Activated CD4-positive, alpha-beta T cell treated with anti-CD3 and anti-CD28 coated beads for 1 hour (primary cell): ENCODE measurements at places on chromosomes 5 and 9.

- no peak for DNase-seq
Measured at GRCh38 chr5:44365345-44365744, 23.9 kb downstream of the FGF10 start.

DNA sequence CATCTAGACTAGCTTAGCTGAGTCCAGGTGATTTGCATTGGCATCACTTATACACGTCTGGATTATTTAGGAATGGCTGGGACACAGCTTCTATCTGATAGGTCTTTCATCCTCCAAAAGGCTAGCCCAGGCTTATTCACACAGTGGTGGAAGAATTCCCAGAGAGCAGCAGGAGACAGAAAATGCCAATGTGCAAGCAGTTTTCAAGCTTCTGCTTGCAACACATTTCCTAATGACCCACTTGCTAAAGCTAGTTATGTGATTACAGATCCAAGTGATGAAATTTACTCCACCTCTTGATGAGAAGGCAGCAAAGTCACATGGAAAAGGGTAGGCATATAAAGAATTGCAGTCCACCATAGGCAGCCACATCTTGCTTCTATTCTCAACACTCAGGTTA, 44.2 kb upstream of the MAST4 start:
- DNase-seq: no peak

DNA sequence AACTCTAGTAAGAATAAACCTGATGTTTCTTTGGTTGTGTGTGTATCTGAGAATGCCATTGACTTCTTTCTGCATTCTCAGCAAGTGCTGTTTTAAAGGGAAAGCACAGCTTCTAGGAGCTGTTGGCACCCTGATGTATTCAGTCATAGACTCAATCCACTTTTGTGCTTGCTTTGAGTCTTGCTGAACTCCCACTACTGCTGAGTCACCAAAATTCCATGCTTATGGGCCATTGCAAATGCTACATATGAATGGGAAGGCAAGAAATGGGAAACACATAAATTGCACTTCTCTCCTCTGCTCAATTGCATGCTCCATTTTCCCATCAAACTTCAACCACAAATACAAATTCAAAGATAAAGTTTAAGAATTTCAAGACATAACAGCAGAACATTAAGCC, 9.8 kb upstream of the FTMT start:
- no peak for DNase-seq

DNA sequence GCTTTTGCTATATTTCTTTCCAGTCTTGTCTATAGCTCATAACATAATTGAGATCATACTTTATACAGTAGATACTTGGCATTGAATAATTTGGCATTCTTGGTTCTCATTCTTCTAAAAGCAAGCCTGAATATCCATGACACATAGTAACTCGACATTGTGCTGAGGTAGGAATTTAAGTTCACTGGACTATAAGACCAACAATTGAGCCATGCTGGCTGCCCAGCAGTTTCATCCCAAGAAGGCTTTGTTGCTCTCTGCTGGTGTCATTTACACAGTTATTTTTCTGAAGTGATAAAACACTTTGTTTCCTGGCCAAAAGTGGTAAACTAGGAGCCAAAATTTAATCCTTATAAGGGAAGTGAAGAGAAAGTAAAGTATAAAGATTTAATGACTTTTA, 192.0 kb downstream of the ADAMTSL1 start:
- DNase-seq: no peak

- DNase-seq: no peak
Measured at GRCh38 chr9:122084026-122084675, 9.0 kb downstream of the TTLL11 start.

DNA sequence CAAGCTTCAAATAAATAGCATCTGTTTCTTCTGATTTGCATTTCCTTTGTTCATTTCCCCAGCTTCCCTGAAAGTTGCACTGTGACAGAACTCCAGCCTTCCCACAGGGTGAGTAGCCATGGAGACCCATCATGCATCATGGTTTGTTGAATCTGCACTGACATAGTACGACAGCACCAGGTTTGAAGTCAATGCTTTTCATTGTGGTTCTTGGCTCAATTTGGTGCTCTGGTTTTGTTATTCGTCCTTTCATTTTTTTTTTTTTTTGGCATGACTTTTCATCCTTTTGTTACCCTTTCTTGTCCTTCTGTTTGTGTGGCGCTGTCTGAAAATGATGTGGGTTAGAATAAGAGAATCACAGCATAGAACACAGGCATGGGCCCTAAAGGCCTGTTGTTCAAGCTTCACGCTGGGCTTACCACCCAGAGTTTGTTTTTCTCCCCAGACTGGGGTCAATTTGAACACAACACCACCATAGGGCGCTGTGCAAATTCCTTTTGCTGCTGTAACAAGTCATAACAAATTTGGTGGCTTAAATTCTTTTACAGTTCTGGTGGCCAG, 206.2 kb upstream of the CDH10 start:
- DNase-seq: no peak

GRCh38 chr5:133220851-133221674, 169.2 kb downstream of the HSPA4 start:
- no peak for DNase-seq

DNA sequence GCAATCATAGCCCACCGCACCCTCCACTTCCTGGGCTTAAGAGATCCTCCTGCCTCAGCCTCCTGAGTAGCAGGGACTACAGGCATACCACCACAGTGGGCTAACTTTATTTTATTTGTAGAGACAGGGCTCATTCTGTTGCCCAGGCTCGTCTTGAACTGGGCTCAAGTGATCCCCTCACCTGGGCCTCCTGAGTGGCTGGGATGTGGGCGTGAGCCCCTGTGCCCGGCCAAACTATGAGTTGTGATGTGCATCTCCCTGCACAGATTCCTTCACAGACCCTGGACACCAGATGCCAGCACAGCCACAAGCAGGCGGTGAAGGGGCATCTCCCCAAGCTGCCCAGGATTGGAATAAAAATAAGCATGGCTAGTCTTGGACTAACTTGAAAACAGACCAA, 244.9 kb upstream of the IRX1 start:
- DNase-seq: no peak

- no peak for DNase-seq
Measured at GRCh38 chr5:35771839-35772238, 84.9 kb upstream of the IL7R start.

GRCh38 chr5:82406205-82406773, 128.1 kb upstream of the RPS23 start:
- no peak for DNase-seq

DNA sequence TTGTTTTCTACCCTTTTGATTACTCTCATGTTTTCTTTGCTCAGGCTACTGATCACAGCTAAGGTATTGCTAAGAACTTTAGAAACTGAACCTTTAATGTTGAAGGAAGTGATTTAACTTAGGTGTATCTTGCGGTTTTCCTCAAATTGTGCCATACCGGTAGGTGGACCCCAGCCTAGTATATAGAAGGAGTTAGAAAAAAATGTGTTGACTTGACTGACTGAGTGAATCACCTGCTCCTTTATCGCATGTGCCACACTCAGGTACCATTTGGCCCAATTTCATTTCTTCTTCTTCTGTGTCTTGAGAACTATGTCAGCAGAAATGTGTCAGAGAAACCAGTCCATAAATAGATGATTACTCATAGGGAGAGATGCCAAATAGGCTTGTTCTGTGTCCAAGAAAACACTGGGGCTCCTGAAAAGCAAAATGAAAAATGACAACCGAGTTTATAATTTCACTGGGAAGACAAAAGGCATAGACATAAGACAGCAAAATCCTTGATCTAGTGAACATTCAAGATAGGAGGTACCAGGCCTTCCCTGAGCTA, 19.4 kb downstream of the PLPPR1 start:
- DNase-seq: no peak

GRCh38 chr9:95753762-95754465, 121.6 kb upstream of the ERCC6L2 start:
- DNase-seq: no peak

GRCh38 chr5:152704286-152704685, 299.2 kb upstream of the NMUR2 start:
- DNase-seq: no peak

- no peak for DNase-seq
Measured at GRCh38 chr5:57783693-57784092, 301.1 kb upstream of the ACTBL2 start.
